ENCODE measurements at places on chromosomes 6 and 20. TPM values are rescaled to one million over a fixed set of nuclear protein-coding genes. Genes with fewer than 3 reads are reported as not detected.

DNA sequence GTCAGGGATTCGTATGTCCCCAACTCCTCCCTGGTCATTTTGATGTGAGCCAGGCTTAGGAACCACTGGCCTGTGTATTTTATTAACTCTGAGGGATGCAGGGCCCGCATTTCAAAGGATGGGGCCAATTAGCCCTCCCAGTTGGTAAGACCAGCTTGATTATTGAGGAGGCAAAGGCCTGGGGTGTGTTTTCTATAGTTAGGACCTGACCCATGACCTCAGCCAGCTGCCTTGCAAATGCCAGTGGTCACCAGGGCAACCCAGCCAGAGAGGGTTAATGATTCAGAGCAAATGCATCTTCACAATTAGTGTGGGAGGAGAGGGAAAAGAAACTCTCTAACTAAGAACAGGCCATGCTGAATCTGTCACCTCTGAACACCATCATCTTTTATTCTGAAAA lies 835.4 kb downstream of the MAFB start:
- H3K4me1 ChIP-seq, result no peaks in the 10 kb centered on the region
- peaks cover 3% of the 10 kb centered on the region for H3K27me3 ChIP-seq
- H3K36me3 ChIP-seq, result no peaks in the 10 kb centered on the region
- no peak overlapping the region for H3K27ac ChIP-seq

The LY6G6F gene
- not detected for polyA plus RNA-seq

The GSTA1 gene
- polyA plus RNA-seq, result not detected

DNA sequence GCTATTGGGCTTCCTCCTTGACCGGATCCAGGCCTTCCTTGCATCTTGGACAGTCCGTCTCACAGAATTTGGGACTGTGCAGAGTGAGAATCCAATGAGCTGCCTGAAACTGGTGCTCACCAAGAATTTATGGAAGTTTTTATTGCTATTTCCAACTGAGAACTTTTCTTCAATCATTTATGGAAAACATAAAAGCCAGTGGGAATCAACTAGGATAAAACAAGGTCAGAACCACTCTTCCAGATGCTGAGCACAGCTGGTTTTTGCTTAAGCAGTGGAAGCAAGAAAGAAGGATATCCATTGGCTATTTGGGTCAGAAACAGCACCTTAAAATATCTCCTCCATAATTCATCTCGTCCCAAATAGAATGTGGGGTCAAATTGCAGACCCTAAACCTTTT lies 74.2 kb downstream of the CD83 start:
- no peak for DNase-seq
- H3K4me1 ChIP-seq, result no peaks in the 10 kb centered on the region
- H3K36me3 ChIP-seq, result peaks cover 15% of the 10 kb centered on the region
- H3K27me3 ChIP-seq, result no peaks in the 10 kb centered on the region
- no peak overlapping the region for H3K4me3 ChIP-seq
- no peak overlapping the region for H3K27ac ChIP-seq

The NEU1 gene
- 18.6 TPM for polyA plus RNA-seq

The ARHGAP18 gene
- 2.1 TPM for polyA plus RNA-seq

The TFAP2C gene
- polyA plus RNA-seq, result not detected

The ARFGEF3 gene
- not detected for polyA plus RNA-seq

DNA sequence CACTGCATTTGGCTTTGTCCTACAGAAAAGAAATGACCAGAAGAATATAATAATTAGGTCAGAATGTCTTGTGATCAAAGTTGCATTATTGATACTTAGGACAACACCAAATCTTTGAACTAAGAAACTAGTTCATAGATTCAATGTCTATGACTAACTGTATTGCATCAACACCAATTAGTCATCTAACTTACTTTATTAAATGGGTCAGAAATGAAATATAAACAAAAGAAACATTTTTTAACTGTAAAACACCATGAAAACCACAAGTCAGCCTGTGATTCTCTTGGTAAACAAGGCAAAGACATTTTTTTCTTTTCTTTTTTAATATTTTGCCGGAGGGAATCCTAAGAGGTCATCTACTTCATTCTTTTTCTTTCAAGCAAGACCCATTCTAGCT lies 114.1 kb upstream of the HDDC2 start:
- no peaks in the 10 kb centered on the region for H3K27me3 ChIP-seq
- H3K36me3 ChIP-seq, result peaks cover 5% of the 10 kb centered on the region
- H3K27ac ChIP-seq, result no peak overlapping the region
- no peak overlapping the region for H3K4me3 ChIP-seq
- DNase-seq, result no peak

The HNF4A gene
- polyA plus RNA-seq, result not detected

DNA sequence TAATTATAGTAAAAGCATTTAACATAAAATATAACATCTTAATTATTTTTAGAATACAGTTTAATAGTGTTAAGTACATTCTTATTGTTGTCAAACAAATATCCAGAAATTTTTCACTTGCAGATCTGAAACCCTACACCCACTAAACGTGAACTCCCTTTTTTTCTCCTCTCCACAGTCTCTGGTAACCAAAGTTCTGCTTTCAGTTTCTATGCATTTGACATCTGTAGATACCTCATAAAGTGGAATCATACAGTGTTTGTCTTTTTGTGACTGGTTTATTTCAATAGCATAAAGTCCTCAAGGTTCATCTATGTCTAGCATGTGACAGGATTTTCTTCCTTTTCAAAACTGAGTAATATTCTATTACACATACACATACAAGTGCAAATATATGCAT lies 286.3 kb downstream of the BTBD3 start:
- no peaks in the 10 kb centered on the region for H3K27me3 ChIP-seq
- H3K36me3 ChIP-seq, result no peaks in the 10 kb centered on the region
- peaks cover 5% of the 10 kb centered on the region for H3K4me1 ChIP-seq
- no peak for DNase-seq
- no peak overlapping the region for H3K4me3 ChIP-seq
- no peak overlapping the region for H3K27ac ChIP-seq

- H3K4me1 ChIP-seq, result no peaks in the 10 kb centered on the region
- H3K4me3 ChIP-seq, result no peak overlapping the region
- DNase-seq, result no peak
- no peaks in the 10 kb centered on the region for H3K36me3 ChIP-seq
- H3K27me3 ChIP-seq, result peaks cover 5% of the 10 kb centered on the region
These were observed 79.5 kb upstream of the PREP start for GRCh38 chr6:105482227-105482844.

DNA sequence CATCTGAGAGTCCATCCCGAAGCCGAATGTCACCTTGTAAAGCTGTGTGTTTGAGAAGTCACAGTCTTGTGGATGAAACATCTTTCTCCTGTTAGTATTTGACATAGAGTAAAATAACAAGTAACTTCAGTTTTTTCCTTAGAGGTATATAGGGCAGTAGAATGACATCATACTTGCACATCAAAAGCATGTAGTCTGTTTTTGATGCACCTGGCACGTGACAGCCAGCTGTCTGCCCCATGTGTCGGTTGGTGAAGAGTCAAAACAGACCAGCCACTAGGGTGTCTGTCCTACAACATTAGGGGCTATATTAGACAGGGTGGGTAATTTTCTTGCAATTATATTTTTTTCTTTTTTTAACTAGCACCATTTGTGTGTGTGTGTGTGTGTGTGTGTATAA lies 70.2 kb downstream of the SNX9 start:
- no peak overlapping the region for H3K4me3 ChIP-seq
- no peaks in the 10 kb centered on the region for H3K27me3 ChIP-seq
- peaks cover 23% of the 10 kb centered on the region for H3K36me3 ChIP-seq
- DNase-seq, result peak; percentile 51
- H3K27ac ChIP-seq, result no peak overlapping the region

GRCh38 chr20:32585011-32585585 lies at the start of gene NOL4L:
Gene NOL4L (minus strand): TSS chr20:32585333. CDS start chr20:32584890, 443 bp downstream.
- H3K4me3 ChIP-seq, result peak within 1 kb of the TSS; percentile 98
- peak; percentile 9 for DNase-seq
- H3K36me3 ChIP-seq, result no peaks in the 10 kb centered on the region
- peaks cover 34% of the 10 kb centered on the region for H3K4me1 ChIP-seq

GRCh38 chr20:1674990-1675780 lies 17.6 kb upstream of the SIRPG start:
- peaks cover 29% of the 10 kb centered on the region for H3K27me3 ChIP-seq
- DNase-seq, result no peak
- no peaks in the 10 kb centered on the region for H3K36me3 ChIP-seq
- H3K4me3 ChIP-seq, result no peak overlapping the region
- H3K4me1 ChIP-seq, result no peaks in the 10 kb centered on the region
- H3K27ac ChIP-seq, result no peak overlapping the region

- no peak for DNase-seq
- H3K27ac ChIP-seq, result peak overlapping the region; percentile 28
- H3K36me3 ChIP-seq, result no peaks in the 10 kb centered on the region
- H3K27me3 ChIP-seq, result no peaks in the 10 kb centered on the region
- H3K4me3 ChIP-seq, result no peak overlapping the region
These were observed 102.4 kb upstream of the SUPT3H start for GRCh38 chr6:45479834-45480751.

The TTK gene
- polyA plus RNA-seq, result 1.2 TPM

The BCAS1 gene
- 0.19 TPM for polyA plus RNA-seq

DNA sequence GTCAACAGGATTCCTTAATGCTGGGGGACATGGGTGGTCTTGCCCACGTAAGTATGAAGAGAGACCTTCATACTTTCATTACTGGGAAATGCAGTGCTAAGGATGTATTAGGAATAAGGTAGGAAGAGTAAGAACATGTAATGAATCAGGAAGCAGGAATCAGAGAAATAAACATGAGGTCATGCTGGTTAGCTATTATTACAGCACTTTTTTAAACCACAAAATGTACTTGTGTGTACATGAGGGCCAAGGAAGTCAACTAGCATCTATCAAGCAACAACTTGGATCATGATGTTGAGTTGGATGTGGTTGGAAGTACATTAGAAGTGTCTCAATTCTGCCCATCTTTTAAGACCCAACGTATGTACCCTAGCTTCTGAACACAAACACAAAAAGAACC lies 63.5 kb upstream of the E2F3 start:
- peak overlapping the region; percentile 1 for H3K4me3 ChIP-seq
- DNase-seq, result no peak
- no peak overlapping the region for H3K27ac ChIP-seq
- peaks cover 10% of the 10 kb centered on the region for H3K4me1 ChIP-seq
- no peaks in the 10 kb centered on the region for H3K36me3 ChIP-seq

DNA sequence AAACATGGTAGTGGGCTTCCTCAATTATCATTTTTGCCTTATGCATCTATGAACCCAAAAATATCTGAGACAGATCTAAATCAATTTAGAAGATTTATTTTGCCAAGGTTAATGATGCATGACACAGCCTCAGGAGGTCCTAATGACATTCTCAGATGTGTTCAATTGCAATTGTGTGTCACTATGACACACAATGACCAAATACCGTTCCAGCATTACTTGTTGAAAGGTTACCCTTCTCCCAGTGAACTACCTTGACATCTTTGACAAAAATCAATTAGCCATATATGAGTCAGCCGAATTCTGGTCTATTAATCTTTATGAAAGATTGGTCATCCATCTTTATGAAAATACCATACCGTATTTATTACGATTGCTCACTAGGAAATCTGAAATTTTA lies 592.5 kb upstream of the GJE1 start:
- H3K36me3 ChIP-seq, result no peaks in the 10 kb centered on the region
- H3K4me1 ChIP-seq, result no peaks in the 10 kb centered on the region
- DNase-seq, result no peak
- H3K4me3 ChIP-seq, result no peak overlapping the region
- no peaks in the 10 kb centered on the region for H3K27me3 ChIP-seq

The VARS2 gene
- polyA plus RNA-seq, result 1.2 TPM

- no peak for DNase-seq
- H3K4me1 ChIP-seq, result no peaks in the 10 kb centered on the region
- H3K27ac ChIP-seq, result no peak overlapping the region
- no peaks in the 10 kb centered on the region for H3K36me3 ChIP-seq
- H3K27me3 ChIP-seq, result no peaks in the 10 kb centered on the region
These were observed 14.3 kb upstream of the SIRT5 start for GRCh38 chr6:13559968-13560650.

GRCh38 chr6:121544691-121545090 lies 109.2 kb downstream of the GJA1 start:
- no peak overlapping the region for H3K4me3 ChIP-seq
- H3K4me1 ChIP-seq, result no peaks in the 10 kb centered on the region
- H3K27ac ChIP-seq, result no peak overlapping the region
- H3K27me3 ChIP-seq, result no peaks in the 10 kb centered on the region

GRCh38 chr6:134093007-134093573 lies 40.7 kb upstream of the SLC2A12 start:
- DNase-seq, result no peak
- peaks cover 6% of the 10 kb centered on the region for H3K27me3 ChIP-seq
- no peak overlapping the region for H3K27ac ChIP-seq

DNA sequence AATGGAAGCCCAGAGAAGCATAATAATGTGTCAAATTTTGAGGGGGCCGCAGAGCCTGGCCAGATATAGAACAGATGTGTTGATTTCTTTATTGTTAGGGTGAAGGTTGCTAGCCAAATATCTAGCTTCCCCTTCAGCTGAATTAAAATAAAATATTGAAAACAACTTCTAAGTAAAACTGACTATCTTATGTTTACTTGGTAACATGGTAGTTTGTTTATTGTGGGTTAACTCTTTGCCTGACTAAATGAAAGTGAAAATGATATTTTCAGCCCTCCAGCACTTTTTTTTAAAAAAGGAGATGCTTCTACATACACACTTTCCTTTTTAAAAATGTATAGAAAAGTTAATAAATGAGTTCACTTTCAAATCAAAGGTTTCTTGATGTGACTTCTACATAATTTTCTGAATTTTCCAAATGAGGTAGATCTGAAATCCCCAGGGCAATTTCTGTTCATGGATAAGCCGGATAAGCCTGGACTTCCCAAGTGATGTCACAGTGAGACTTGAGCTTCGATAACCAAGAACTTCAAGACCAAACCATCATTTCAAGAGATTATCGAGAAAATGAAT lies 172.1 kb upstream of the OLIG3 start:
- H3K27me3 ChIP-seq, result no peaks in the 10 kb centered on the region
- H3K4me3 ChIP-seq, result no peak overlapping the region
- DNase-seq, result no peak
- peaks cover 7% of the 10 kb centered on the region for H3K36me3 ChIP-seq
- H3K4me1 ChIP-seq, result no peaks in the 10 kb centered on the region

The MMP24 gene
- 0.09 TPM for polyA plus RNA-seq

DNA sequence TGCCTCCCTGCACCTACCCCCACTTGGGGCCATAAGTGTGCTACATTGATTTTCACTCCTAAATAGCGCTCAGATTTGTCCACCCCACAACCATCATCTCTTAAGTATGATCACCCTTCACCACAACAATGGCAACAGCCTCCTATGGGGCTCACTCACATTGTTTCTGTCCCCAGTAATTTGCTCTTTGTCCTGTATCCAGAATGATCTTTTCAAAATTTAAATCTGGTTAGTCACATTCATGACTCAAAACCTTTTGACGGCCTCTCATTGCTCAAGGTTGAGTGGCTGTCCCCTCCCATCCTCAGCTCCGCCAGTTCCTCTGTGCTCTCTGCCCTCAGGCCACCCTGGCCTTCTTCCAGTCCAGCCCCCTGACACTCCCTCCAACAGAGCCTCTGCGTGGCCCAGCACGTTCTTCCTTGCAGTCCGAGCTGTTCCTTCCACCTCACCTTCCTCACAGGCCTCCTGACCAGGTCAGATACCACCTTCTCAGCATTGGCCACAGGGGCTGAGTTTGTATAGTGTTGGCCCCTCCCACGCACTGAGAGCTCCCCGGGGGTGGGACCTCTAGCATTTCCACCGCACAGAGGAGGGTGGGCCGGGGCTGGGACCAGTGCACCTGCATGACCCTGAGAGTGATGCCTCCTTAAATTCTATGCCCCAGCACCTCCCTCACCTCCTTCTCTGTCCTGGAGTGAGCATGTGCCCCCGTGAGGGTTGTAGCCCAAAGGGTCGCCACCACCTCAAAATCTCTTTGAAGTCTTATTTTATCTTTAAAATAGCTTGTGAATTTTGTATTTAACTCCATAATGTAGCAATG lies 2.4 kb upstream of the PPP1R3G start:
- peaks cover 12% of the 10 kb centered on the region for H3K27me3 ChIP-seq
- H3K36me3 ChIP-seq, result no peaks in the 10 kb centered on the region
- H3K4me3 ChIP-seq, result no peak overlapping the region
- H3K4me1 ChIP-seq, result no peaks in the 10 kb centered on the region
- no peak overlapping the region for H3K27ac ChIP-seq
- no peak for DNase-seq

The BYSL gene
- 3.0 TPM for polyA plus RNA-seq
